ENCODE measurements at places on chromosomes 1 and 21.

DNA sequence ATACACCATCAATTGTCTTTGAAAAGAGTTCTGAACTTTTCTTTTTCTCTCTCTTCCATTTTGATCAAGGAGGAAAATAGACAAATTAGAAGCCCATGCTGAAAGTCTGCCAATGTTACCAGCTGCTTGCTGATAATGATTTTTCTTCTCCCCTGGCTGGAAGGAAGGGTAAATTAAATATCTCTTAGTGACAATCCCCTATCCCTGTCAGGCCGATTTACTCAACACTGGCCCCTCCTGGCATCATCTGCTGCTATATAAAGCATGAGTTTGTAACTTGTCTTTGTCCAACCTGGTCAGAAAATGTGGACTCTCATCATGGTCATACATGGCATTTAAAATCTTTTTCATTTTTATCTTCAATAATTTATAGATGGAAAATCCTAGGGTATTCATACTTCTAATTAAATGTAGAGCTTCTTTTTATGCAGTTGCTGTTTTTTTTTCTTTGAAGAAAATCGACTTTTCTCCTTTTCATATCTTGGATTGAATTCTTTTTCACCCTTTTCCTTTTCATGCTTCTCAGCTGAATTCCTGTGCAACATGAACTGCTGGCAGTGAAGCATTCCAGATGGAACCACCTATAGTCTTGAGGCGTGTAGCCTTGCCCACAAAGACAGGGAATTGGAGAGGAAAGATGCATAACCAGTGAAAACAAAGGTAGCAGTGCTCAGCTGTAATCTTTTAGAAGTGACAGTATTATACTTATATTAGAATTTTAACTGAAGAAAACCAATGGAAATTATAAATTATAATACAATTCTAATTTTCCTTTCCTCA, 214.7 kb upstream of the PTGFR start:
- DNase-seq, result no peak

- DNase-seq, result no peak
Observed at GRCh38 chr1:168405906-168406549, 125.4 kb downstream of the TBX19 start.

- no peak for DNase-seq
Observed at GRCh38 chr1:223421676-223422075, 28.5 kb downstream of the CCDC185 start.

DNA sequence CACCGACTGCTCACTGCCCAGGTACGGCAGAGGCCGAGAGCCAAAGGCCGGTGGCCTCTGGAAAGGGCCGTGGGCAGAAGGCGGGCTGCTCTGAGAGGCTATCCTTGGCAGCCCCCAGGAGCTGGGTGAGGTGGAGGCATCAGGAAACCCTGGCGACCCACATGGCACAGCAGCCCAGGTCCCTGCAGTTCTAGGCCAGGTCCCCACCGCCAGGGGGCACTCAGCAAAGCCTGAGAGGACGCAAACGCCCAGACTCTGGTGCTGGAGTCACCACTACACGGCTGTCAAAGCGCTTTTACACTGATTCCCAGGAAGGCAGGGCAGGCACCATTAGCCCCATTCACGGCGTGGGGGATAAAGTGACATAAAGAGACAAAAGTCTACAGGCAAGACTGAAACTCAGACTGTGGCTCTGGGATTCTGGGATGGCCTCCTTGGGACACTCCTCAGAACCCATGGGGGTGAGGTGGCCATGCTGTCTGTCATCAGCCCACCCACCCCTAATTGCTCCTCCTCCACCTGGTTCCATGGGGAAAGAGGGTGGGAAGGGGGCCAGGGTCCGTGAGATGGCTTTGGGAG, 4.9 kb downstream of the PLEKHG5 start:
- peak; percentile 39 for DNase-seq

DNA sequence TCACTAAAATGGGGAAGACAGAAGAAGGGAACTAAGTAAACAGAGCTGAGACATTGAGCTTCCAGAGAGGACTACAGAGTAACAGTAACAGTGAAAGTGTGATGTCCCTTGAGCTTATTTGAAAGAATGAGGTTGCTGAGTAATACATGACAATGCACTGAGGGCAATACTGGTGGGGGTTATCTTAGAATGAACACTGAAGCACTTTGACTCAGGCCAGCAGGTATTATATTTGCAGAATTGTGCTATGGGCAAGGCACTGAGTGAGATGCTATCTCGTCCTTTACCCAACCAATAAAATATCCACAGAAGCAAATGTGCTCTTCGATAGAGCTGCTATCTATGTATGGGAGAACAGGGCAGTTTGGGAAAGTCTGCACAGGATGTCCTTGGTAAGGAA, 133.2 kb downstream of the DISP1 start:
- no peak for DNase-seq

- DNase-seq, result no peak
Observed at GRCh38 chr1:219441884-219442283, 171.0 kb downstream of the ZC3H11B start.

GRCh38 chr1:232863544-232864275, 58.5 kb downstream of the MAP10 start:
- peak; percentile 56 for DNase-seq

GRCh38 chr1:232667094-232667777, 37.3 kb upstream of the SIPA1L2 start:
- DNase-seq, result no peak

- DNase-seq, result no peak
Observed at GRCh38 chr1:177593105-177593504, 376.8 kb downstream of the SEC16B start.

- no peak for DNase-seq
Observed at GRCh38 chr1:198967566-198967965, 328.7 kb downstream of the PTPRC start.

DNA sequence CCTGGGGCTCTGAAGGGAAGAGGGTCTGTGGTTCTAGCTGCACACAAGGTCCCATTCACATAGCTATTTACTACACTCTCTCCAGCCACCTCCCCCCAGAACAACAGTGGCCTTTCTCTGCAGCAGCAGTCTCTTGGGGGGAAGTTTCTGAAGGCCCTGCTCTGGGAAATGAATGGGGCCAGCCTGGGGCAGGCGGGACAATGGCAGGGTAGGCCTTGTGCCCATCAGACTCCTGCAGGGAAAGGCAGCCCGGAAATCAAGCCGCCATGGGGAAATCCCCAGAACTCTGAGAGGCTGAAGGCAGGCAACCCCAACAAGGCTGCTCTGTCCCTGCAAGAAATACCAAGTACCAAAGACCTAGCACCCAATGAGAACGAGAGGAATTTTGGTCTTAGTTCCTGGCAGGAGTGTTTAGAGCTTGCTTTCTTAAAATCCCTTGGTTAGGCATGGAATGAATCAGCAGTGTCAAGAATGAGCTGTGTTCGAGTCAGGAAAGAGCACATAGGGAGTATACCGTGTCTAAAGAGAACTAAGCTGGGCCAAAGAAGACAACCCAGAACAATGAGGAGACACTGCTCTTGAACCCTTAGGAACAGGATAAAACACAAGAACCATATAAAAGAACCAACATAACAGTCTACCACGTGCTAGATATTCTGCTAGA, 11.3 kb downstream of the ARHGEF11 start:
- DNase-seq, result no peak

GRCh38 chr21:34692458-34693020, 23.7 kb downstream of the CLIC6 start:
- DNase-seq, result no peak

DNA sequence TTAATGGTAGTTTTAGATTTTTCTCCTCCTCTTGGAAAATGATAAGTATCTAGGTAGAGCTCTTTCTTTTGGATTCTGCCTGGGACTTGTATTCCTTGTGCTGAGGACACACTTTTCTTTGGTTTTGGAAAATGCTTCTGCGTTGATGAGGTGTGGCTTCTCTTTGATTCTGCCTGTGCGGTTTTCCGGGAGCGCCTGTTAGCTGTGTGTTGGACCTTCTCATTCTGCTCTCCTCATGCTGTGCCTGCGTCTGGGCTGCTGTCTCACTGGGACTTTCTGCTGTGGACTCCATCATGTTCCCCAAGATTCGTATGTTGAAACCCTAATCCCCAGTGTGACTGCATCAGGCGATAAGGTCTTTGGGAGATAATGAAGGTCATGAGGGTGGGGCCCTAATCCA, 21.0 kb downstream of the C1orf174 start:
- no peak for DNase-seq

DNA sequence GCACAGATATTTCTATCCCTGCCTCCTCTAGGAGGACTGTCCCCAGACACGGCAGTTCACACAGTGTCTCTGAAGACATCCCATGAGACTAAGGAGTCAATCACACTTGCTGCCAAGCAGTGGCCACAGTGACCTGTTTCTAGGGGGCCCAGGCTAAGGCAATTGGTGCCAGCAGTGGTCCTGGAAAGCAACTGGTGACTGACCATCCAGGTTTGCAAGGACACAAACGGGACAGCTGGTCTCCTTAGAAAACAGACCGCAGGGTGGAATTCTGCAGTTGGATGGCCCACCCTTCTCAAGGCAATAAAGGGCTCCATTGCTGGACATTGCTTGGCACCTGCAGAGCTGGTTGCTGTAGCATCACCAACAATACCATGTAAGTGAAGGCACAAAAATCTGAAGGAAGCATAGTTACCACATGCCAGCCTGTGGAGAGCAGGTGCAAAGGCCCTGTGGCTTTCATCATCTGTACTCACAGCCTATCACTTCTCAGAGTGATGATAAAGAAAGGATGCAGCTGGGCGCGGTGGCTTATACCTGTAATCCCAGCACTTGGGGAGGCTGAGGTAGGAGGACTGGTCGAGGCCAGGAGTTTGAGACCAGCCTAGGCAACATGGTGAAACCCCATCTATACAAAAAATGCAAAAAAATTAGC, 81.5 kb downstream of the STUM start:
- DNase-seq, result no peak

DNA sequence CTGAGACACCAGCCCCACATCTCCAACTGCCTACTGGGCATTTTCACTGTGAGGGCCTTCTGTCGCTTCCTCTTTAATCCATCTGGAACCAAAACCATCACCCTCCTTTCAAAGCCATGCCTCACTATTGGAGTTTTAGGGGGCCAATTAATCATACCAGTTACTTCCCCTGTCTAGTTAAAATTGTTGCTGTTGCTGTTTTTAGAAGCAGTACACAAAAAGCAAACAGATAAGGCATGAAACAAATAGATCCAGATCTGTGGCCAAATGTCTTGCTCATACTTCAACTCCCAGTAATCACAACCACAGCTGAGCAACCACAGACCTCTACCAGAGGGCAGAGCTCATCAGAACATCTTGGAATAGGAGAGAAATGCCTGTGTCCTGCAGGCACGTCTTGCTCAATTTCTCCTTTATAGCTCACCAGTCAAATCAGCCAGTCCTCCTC, 133.8 kb upstream of the C1orf105 start:
- DNase-seq, result no peak

GRCh38 chr1:162324396-162324795, 52.3 kb downstream of the SPATA46 start:
- no peak for DNase-seq

- no peak for DNase-seq
Observed at GRCh38 chr21:18274370-18274769, 29.7 kb downstream of the CHODL start.

DNA sequence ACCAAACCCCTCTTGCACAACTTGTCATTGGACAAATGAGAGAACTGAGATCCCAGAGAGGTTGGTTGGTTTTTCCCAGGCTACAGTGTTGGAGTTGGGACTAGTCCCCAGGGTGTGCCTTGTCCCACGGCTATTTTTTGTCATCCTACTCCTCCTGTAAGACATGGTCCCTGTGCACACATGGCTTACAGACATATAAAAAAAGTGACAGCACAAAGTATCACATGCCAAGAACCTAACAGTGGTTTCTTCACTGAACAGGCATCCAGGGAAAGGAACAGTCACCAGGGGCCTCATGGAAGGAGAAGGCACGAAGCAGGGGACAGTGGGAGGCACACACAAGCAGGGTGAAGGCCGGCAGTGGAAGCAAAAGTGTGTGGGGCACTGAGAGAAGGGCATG, 36.5 kb downstream of the SERBP1 start:
- DNase-seq, result no peak

DNA sequence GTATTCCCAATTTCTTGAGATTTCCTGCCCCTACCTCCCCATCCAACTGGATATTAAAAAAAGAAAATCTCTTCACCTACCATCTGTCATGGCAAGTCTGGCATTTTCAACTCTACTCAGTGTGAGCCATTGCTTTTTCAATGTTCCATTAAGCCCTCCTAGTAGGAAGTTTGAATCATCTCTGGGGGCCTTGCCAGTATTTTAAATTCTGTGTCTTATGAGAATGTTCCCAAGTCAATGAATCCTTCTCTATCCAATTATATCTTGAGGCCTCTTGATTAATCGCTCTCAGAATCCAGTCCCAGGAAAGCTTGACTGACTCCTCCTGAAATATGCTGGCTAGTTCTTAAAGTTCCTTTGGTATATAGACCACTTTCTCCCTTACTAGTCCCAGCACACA, 91.5 kb downstream of the NGF start:
- no peak for DNase-seq

DNA sequence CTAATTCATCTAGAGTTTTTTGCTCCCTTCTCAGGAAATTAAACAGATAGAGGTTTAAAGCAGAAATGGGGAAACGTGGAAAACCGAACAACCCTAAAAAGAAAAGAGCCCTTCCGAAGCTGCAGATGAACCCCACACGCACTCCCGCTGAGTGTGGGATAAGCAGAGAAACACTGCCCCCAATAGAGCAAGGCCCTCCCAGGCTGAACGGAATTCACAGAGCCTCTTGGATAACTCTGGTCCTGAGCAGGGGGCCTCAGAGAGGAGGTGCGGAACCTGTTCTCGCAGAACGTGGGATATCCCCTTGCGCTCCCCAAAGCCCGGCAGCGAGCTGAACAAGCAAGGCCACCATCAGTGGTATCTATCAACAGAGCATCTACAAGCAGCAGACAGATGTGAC, 44.9 kb downstream of the SSBP3 start:
- no peak for DNase-seq

GRCh38 chr1:46248122-46248920, 758 bp downstream of the RAD54L start:
- peak; percentile 2 for DNase-seq

DNA sequence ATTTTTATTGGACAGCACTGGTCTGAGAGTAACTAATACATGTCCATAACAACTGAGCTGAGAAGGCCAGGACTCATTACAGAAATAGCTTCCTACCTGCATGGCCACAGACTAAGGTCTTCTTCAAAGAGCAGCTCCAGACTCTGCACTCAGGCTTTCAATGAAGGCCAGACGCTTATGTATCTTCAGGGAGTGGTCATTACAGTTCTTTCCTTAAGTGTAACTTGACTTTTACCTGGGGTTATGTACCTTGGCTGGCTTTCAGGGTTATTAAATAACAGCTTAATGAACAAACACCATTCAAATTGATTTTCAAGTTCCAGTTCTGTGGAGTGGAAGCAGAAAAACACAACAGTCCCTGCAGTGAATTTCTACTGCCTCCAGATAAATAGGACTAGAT, 23.8 kb upstream of the SLC22A15 start:
- DNase-seq, result no peak

- DNase-seq, result no peak
Observed at GRCh38 chr1:203127666-203128430, at the start of gene ADORA1. ADORA1 (plus strand) TSS chr1:203127726; CDS start chr1:203128842, 1,116 bp downstream.

DNA sequence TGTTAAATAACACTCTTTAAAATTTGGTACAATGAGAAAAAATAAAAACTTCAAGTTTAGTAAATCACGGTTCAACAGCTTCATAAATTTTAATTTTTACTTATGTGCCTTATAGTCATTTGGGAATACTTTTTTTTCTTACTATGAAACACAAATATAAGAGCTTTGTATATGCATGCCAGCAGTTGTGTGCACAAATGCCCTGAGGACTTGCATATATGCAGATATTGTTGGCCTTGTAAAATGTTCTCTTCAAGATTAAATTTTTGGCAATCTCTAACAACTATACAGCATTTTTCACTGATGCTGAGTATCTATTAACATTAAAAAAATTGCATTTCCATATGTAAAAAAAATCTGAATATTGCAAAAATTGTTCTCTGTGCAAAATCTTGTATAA, 458.7 kb upstream of the BRINP3 start:
- no peak for DNase-seq
